Hematopoietic multipotent progenitor cell treated with erythropoietin and hydrocortisone succinate and interleukin-3 and kit ligand, for 8 days (in vitro differentiated cells): ENCODE measurements at places on chromosomes 6 and 20.
A peak's percentile ranks its signal among the peaks of the same experiment; 100 is the strongest.

DNA sequence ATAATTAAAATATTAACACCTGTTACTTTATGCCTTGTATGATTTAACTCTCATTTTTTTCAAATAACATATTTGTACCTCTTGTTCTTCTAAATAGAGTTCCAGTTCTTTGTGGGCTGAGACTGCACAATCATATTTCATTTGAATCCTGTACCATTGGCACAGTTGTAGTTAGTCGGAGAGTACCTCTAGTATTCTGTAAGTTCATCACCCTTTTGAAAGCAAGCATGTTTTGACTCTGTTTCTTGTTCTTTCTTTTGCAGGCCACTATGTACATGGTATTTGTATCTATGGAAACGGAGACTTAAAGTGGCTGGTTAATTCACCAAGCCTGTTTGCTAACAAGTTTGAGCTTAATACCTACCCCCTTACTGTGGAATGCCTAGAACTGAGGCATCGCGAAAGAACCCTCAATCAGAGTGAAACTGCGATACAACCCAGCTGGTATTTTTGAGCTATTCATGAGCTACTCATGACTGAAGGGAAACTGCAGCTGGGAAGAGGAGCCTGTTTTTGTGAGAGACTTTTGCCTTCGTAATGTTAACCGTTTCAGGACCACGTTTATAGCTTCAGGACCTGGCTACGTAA lies 68.2 kb downstream of the C6orf52 start:
- no peak for DNase-seq

- DNase-seq, result peak; percentile 79
Observed at GRCh38 chr20:17504066-17504897, 26.9 kb downstream of the BFSP1 start.

- DNase-seq, result no peak
Observed at GRCh38 chr6:12813321-12813720, 96.8 kb downstream of the PHACTR1 start.

GRCh38 chr6:126541806-126542491 lies 202.0 kb downstream of the CENPW start:
- DNase-seq, result no peak

- DNase-seq, result no peak
Observed at GRCh38 chr6:161941565-161941964, 667.7 kb upstream of the AGPAT4 start.

DNA sequence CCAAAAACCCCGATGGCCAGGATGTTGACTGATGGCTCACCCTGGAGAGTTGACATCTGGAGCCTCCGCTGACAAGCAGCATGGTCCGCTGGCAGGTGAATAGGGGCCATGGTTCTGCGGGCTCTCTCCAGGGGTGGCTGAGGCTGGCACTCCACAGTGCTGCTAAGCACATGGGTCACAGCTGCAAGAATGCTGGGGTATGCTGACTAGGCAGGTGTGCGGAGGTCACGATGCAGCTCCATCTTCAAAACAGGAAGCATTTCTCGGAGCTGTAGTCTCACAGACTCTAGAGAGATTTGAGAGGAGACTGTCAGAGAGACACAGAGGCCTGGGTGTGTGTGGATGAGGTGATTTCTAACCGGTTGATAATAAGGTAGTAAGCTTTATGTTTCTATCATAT lies 341.6 kb downstream of the NRN1 start:
- no peak for DNase-seq

- no peak for DNase-seq
Observed at GRCh38 chr6:19805129-19805481, 32.1 kb upstream of the ID4 start.

DNA sequence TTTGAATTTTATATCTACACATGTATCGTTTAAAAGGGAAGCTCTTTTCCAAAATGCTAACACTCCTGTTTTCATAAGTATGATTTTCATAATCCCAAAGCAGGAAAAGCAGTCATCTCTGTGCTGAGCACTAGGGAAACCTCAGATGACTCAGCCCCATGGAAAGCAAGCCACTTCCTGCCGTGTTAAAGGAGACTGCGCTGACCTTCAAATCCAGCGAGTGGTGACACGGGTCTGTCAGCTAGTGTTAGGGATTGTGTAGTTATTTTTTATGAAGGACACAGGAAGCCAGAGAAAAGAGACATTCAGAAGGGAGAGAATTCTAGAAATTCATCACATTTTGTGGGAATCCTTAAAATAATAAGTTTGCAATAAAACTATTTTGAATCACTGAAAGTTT lies 57.0 kb upstream of the CD93 start:
- DNase-seq, result peak; percentile 55

- no peak for DNase-seq
Observed at GRCh38 chr20:38454556-38455473, 17.8 kb upstream of the RALGAPB start.

- no peak for DNase-seq
Observed at GRCh38 chr20:10171864-10172751, 46.5 kb upstream of the SNAP25 start.

GRCh38 chr6:47098570-47098993 lies 56.5 kb upstream of the ADGRF1 start:
- no peak for DNase-seq

DNA sequence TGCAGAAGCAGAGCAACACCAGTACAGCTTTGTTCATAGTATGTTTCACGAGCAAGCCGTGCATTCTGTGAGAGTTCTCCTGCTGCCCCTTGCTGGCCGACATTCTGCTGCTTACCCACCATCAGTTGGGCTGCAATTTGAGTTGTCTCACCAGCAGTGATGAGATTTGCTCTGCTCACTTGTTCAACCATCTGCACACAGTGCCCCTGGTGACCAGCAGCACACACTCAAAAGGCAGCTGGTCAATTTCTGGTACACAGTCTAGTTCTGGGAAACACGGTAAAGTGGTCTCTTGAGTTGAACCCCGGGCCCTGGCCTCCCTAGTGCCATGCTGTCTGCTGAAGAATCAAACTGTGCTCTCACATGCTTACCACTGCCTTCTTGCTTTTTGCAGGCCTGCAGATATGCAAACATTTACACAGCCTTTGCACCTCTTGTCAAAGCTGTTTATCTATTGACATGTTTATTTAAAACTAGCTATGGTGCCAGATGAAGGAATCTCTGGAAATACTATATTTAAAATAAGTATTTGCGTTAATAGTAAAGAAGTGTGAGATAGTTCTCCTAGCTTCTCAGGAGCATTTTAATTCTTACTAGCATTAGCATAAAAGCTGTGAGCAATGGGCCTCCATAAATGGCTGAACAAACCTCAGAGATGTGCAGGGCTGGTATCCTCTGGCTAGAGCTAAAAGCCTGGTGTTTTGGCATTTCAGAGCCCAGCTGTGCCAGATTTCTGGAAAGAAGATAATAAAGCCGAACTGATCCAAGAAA lies 234.3 kb downstream of the ARHGAP18 start:
- no peak for DNase-seq

GRCh38 chr20:58508762-58509395 lies 6.3 kb downstream of the APCDD1L start:
- DNase-seq, result no peak

DNA sequence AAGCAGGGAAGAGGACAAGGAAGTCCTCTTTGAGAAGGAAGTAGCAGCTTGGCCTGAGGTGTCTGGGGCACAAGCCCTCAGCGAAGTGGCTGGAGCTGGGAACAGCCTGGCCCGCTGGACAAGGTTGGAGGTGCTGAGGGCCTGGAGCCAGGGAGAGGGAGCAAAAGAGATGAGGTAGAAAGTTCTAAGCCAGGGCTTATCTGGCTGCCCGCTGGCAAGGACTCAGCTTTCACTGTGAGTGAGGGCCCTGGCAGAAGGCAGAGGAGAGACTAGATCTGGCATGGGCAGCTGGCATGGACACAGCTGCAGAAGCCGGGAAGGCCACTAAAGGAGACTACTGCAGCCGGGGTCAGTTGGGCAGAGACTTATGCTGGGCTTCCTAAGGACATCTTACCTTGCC lies 21.8 kb upstream of the PCMTD2 start:
- no peak for DNase-seq

- no peak for DNase-seq
Observed at GRCh38 chr6:91827151-91827550, 1240.3 kb upstream of the MAP3K7 start.

- DNase-seq, result no peak
Observed at GRCh38 chr6:40599555-40599954, 12.4 kb upstream of the LRFN2 start.

DNA sequence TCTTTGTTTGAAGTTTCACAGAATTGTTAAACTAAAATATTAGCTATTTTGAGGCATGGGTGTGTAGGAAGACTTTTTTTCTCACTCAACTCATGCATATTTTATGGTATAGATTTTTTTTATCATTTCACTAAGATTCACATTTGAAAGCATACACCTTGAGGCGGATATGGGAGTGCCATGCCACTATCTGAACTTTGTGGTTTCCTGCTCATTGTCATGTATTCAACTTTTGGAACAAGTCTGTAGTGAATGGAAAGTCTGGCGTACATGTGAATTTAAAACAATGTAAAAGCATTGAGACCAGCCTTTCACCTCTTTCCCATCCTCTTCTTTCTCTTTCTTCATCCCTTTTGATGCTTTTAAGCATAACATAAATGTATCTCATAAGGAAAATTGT lies 147.9 kb downstream of the TPBG start:
- DNase-seq, result no peak

GRCh38 chr6:162267126-162267525 lies 460.4 kb downstream of the PRKN start:
- DNase-seq, result no peak

- DNase-seq, result no peak
Observed at GRCh38 chr20:2755451-2756055, 44.9 kb downstream of the CPXM1 start.

GRCh38 chr6:150715133-150715532 lies 115.4 kb downstream of the PLEKHG1 start:
- DNase-seq, result no peak

DNA sequence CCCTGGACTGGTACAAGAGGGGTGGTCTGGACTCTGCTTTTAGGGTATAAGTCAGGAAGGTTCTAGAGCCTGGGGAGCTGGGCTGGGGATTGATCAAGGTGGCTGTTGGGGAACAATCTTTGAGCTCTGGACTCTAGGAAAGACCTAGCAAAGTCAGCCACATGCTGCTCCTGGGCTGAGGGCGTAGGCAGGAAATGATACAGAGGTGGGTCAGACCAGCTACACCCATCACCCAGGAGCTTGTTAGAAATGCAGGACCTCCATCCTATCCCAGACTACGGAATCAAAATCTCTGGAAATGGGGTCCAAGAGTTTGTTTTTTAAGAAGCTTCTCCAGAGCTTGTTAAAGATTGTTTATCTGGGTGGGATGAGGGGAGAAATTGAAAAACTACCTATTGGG lies 9.4 kb downstream of the ADTRP start:
- no peak for DNase-seq

- no peak for DNase-seq
Observed at GRCh38 chr6:79719248-79719960, 88.3 kb downstream of the SH3BGRL2 start.

GRCh38 chr6:31353384-31353945 lies 3.5 kb downstream of the HLA-B start:
- no peak for DNase-seq

- peak; percentile 56 for DNase-seq
Observed at GRCh38 chr6:7112741-7113313, 5.1 kb downstream of the RREB1 start.

- DNase-seq, result no peak
Observed at GRCh38 chr6:146905181-146905704, 299.0 kb upstream of the STXBP5 start.

DNA sequence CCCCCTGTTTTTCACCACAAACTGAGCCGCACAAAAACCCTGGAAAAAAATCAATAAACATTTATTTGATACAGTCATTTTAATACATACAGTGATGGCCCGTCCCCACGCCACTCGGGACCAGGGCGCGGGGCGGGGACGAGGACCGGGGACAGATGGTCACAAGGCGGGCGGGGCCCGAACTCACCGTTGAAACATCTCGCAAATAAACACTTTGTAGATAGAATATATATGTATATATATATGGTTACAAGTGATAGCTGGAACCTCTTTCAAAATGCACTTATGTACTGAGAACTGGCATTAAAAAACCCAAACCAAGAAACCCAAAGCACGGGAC lies 418 bp upstream of the UCKL1 start:
- no peak for DNase-seq

DNA sequence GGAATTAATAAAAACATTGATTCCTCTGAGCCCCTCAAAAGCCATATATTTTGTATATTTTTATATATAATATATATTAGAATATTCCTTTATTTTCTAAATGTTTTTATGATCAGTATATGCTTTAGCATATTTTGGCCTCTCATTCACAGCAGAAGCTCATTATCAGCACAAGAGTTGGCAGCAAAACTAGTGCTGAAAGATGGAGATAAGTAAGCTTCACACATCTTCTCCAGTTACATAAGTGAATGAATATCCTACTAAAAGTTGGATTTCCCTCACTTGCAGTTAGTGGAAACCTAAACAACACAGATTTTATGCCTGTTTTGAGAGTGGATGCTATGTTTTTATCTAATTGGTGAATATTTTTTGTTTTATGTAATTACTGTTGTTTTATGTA lies 1303.8 kb upstream of the ADGRB3 start:
- DNase-seq, result no peak

DNA sequence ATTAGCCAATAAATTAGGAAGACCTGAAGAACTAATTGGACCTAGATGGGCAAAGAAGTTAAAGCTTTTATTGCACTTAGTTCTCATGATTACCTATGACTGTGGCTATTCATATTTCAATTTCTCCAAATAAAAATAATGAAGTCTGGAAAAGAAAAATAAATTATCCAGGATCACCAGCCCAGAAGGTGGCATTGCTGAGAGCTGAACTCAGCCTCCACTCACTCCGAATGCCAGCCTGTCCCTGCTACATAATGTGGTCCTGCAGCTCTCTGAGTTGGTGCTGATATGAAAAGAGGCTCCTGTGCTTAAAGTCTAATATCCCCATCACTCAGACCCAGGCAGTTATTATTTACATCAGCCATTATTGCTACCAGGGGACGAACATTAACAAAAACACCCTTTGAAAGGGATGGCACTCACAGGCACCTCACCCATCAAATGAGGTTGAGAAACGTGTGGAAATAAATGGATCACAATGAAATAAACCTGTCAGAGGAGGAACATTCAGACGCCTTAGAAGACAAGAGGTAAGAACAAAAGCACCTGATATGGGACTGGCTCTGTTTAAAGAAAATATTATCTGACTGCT lies 649.7 kb upstream of the CHD6 start:
- no peak for DNase-seq

DNA sequence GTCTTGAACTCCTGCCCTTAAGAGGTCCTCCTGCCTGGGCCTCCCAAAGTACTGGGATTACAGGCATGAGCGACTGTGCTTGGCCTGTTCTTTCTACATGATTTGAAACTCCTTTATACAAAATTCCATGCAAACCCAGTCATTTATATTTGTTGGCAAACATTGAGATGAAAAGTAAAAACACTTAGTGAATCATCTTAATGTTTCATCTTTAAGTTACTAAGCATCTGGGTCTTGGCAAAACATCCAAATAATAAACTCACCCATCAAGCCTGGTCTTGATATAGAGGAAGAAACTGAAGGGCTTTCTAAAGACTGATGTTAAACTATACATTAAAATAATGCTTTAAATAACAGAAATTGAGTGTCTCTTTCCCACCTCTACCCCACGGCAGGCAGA lies 95.1 kb downstream of the FUT9 start:
- no peak for DNase-seq

- no peak for DNase-seq
Observed at GRCh38 chr20:32779500-32780211, 17.5 kb downstream of the DNMT3B start.
